ENCODE measurements at places on chromosomes 13 and 19.

DNA sequence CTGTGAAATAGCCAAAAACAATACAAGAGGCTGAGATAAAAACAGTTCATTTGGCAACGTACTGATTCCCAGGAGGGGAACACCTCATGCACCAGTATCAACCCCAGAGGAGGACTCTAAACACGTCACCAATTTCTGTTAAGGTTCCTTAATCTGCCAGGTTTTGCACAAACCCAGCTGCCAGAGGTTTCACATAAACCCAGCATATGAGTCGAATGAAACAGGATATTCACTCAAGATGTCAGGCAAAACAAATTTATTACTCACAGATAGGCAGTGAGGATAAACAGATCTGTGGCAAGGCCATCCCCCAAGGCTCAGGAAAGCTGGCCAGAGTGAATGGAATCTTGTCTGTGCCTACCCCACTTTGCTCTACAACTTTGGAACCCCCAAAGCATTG lies 210.9 kb downstream of the GPC5 start:
- no peak for DNase-seq

DNA sequence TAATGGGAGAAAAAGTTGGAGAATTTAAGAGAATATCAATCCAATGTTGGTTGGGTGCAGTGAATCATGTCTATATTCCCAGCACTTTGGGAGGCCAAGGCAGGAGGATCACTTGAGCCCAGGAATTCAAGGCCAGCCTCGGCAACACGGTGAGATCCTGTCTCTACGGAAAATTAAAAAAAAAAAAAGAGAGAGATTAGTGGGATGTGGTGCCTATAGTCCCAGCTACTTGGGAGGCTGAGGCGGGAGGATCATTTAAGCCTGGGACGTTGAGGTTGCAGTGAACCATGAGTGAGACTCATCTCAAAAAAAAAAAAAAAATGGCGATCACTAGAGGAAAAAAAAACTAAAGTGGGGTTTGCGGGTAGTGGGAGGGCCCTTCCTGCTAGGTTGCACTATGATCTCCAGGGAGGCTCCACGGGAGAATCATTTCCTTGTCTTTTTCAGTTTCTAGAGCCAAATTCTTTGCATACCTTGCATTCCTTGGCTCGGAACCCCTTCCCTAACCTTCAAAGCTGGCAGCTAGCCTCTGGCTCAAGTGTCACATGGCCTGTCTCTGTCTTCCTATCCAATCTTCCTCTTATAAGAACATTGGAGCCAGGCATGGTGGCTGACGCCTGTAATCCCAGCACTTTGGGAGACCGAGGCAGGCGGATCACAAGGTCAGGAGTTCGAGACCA lies 5.8 kb upstream of the ERCC2 start:
- no peak for DNase-seq

GRCh38 chr13:105232006-105232405 lies 1303.5 kb downstream of the EFNB2 start:
- no peak for DNase-seq

GRCh38 chr13:23790577-23791170 lies 98.5 kb downstream of the MIPEP start:
- peak; percentile 34 for DNase-seq

DNA sequence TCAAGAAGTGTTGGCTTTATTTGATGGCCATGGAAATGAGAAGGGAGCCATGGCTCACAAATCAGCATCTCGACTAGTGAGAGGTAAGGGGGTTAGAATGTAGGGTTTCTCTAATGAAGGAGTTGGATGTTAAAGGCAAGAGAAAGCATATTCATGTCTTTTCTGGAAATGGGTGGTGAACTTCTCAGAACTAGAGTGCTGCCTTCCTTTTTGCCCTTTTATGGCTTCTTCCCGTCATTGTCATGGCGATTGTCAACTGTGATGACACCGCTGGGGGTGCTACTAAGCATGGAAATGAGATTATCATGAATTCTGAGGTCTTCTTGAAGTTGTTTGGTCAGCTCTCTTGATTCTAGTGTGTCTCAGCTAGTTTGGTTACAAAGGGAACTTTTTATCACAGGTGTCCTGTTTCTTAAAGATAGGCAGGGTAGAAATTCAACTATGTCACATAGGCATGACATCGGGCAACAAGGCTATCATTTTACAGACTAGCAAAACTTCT lies 180.4 kb downstream of the LIG4 start:
- no peak for DNase-seq

- DNase-seq = no peak
Measured at GRCh38 chr19:15837221-15837731, 21.8 kb upstream of the OR10H1 start.

DNA sequence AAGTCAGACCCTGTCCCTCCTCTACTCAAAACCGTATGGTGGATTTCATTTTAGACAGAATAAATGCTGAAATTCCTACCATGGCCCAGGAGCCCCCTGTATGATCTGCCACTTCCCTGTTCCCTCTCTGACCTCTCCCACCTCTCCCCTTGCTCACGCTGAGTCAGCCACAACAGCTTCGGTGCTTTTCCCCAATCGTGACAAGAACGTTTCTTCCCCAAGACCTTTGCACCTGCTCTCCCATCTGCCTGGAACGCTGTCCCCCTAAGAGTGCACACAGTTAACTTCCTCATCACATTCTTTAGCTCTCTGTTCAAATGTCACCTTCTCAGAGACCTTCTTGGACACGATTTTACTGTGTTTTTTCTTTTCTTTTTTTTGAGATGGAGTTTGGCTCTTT lies 2.3 kb downstream of the VRK3 start:
- DNase-seq = no peak

DNA sequence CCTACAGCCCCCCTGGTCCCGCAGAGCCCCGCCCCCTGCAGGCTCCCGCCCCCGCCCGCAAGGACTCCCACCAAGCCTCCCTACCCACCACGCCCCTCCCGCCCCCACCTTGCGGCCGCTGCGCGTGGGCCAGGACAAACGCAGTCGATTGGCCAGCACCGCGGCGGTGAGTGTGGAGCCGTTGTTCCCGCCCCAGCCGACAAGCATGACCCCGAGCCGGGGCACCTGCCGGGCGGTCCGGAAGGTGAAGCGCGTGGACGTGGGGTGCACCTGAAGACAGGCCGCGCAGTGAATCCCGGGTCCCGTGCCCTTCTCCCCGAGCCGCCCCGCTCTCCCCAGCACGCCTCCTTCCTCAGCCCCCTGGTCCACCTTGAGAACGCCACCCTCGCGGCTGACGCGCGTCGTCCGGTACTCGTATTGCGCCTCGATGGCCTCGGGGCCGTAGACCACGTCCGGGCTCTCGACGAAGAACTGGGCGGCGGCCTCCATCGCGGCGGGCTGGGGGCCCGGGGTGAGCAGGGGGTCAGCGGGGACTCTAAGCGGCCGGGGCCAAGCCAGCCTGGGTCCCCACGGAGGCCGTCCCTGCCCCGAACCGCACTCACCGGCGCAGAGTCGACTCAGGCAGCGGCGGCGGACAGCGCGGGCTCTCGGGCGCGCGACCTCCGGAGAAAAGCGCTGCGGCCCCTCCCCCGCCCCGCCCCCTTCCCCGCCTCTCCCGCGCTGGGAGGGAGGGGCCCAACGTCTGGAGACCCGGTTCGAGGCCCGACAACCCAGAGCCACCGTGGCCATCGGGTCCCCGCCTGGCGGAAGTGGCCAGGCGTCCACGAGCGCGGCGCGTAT lies at the start of gene ISYNA1:
Gene ISYNA1, minus strand, starts transcription at position 643 of the 840 bp plus-strand sequence. Its CDS starts 154 bp downstream, at position 489.
- peak; percentile 84 for DNase-seq

DNA sequence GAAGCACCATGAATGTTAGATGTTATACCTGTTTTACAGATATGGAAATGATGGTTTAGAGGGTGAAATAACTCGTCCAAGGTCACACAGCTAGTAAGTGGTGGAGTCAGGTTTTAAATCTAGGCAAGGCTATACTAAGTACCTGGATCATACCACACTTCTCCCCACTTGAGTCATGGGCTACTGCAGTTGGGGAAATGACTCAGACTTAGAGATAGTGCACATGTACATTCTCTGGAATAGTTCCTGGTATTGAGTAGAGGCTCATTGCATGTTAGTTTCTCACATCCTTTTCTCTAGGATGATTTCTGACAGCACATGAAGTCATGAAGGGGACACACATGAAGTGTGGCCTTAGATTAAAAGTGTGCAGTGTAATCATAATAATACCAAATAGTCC lies 76.2 kb upstream of the TNFSF11 start:
- no peak for DNase-seq

DNA sequence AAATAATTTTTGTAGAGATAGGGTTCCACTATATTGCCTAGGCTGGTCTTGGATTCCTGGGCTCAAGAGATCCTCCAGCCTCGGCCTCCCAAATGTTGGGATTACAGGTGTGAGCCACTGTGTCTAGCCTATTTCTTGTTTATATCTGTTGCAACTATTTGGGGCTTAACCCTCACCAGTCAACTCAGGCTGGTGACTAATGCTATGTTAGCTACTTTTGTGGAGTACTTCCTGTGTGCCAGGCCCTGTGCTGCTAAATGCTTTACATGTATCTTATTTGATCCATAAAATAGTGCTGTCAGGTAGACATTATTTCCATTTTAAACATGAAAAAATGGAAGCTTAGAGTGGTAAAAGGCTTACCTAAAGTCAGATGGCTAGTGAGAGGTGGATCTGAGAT lies 13.8 kb downstream of the CEACAM1 start:
- DNase-seq = no peak

DNA sequence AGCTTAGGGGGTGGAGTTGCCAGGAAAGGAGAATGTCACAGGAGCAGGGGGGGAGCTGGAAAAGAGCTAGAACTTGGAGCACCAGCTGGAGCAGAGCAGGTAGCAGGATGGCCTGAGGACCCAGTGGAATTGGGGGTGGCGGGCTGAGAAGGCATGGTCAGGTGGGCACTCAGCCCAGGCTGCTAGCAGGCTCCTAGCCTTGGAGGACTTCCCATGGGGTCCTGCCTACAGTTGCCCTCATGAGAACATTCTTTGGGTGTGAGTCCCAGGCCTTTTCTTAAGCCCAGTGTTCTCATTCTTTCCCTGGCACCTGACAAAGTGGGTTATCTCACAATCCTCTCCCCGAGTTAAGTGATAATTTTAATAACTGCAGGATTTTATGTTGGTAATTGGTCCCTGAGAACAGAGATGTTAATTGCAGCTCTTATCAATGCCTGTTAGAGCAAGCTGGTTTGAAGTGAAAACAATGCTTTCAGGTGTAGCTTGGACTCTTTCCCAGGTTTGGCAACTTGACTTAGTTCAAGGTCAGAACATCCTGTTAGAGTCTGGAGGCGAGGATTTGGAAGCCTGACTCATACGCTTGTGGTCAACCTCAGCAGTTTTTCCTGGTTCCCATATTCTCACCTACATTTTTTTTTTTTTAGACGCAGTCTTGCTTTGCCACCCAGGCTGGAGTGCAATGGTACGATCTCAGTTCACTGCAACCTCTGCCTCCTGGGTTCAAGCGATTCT lies 18.1 kb upstream of the OLFM4 start:
- no peak for DNase-seq

- DNase-seq = no peak
Measured at GRCh38 chr13:24074678-24075077, 85.8 kb upstream of the SPATA13 start.

DNA sequence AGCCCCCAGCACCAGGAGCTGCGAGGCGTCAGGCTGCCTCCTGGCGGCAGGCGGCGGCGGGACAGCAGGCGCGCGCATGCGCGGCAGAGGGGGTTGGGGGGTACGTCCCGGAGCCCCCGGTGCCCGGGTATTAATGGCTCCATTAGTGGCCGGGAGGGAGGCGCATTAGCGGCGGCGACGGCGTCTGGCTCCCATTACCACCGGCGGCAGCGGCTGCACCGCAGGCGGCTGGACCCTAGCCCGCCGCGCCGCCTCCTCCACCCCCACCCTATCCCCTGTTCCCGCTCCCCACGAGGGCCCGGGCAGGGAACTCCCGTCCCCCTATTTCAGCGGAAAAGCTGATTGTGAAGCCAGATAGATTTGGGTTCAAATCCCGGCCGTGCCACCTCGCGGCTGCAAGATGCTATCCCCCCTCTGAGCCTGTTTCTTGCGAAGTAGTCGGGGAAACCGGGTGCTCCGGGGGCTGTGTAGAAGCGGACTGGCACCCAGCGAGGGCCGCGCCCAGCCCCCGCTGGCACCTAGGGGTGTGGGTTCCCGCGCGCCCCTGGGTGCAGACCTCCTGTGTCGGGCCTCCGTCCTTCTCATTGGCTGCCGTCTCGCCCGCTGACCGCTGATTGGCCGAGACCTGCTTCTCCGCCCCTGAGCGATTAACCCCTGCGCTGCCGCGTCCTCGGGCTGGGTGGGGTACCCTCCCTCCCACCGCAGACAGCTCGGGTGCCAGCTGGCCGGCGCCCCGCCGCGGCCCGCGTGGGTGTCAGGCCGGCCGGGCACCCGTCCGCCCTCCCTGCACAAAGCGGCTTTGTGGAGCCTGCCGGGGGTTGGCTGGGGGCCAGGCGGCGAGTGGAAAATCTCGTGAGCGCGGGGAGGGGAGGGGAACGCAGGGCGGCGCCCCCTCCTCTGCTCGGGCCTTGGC lies 11.1 kb downstream of the CIC start:
- peak; percentile 94 for DNase-seq

GRCh38 chr19:38781058-38781457 lies 7.7 kb upstream of the LGALS7 start:
- no peak for DNase-seq

DNA sequence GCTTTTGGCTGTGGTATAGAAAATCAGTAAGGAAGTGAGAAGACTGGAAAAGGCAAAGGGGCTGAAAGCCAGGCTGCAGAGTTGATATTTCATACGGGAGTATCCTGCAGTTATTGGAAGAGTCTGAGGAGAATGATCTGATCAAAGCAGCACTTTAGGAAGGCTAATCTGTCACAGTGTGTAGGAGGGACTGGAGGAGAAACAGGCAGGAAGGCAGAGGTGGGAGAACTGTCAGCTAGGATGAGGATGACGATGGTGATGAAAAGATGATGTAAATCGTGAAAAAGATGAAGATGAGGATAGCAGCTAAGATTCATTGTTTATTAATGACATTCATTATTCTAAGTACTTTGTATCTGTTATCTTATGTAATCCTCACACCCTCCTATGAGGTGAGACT lies 123.0 kb downstream of the DNAJC15 start:
- DNase-seq = no peak

GRCh38 chr13:29889111-29889510 lies 38.7 kb upstream of the UBL3 start:
- DNase-seq = no peak

DNA sequence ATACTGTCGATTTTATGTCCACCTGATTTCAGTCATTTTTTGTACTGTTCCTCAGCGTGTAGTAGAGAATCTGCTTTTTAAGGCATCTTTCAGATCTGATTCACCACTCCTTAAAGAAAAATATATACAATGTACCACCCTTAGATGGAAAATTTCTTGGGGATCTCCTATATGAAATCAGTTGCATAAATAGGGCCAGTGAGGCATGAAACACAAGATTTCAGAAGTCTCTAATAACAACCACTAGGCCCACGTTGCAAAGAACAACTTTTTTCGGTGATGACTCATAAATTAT lies 1.4 kb downstream of the USP12 start:
- no peak for DNase-seq

- no peak for DNase-seq
Measured at GRCh38 chr19:17060802-17061201, 14.4 kb downstream of the HAUS8 start.

DNA sequence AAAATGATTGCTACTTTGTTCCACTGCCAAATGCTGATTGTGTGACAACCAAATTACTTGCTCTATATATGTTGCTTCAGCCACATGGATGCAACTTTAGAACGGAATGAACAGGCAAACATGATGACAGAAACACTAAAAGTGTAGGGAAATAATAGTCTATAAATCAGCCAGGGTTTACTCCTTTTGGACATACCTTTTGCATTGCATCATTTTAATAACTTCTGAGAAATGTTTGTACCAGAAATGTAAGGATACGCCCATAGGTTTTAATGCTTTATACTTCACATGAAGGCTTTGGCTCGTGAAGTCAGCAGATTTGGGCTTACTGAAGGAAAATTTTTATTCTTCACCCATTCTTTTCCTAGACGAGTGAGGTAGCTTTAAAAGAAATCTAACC lies 141.0 kb downstream of the POSTN start:
- no peak for DNase-seq

Measured in D341Med (cell line).